ENCODE measurements at places on chromosomes 11 and 22. TPM values are rescaled to one million over a fixed set of nuclear protein-coding genes. Genes with fewer than 3 reads are reported as not detected.
A peak's percentile ranks its signal among the peaks of the same experiment; 100 is the strongest.

- no peak for DNase-seq
Observed at GRCh38 chr11:5928811-5929210, 13.2 kb upstream of the OR56A3 start.

GRCh38 chr11:1083621-1084551, 9.2 kb downstream of the MUC2 start:
- DNase-seq, result peak; percentile 62

DNA sequence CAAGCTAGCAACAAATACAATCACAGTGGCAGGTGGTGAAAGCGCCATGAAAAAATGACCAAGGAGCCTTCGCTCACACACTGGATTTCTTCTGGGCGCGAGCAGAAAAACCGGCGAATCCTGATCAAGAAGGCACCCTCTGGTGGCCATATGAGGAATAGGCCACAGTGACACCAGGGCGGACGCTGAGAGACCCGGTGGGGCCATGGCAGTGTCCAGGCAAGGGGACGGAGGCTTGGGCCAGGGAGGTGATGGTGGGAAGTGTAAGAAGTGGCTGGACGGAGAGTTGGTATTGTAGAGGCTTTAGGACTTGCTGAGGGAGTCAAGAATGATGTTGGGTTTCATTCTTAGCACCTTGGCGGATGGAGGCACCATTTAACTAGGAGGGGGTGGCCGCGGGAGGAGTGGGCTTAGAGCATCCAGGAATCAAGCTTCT, 16.9 kb upstream of the RAC2 start:
- DNase-seq, result peak; percentile 73

GRCh38 chr11:92137747-92138146, 86.9 kb upstream of the FAT3 start:
- no peak for DNase-seq

DNA sequence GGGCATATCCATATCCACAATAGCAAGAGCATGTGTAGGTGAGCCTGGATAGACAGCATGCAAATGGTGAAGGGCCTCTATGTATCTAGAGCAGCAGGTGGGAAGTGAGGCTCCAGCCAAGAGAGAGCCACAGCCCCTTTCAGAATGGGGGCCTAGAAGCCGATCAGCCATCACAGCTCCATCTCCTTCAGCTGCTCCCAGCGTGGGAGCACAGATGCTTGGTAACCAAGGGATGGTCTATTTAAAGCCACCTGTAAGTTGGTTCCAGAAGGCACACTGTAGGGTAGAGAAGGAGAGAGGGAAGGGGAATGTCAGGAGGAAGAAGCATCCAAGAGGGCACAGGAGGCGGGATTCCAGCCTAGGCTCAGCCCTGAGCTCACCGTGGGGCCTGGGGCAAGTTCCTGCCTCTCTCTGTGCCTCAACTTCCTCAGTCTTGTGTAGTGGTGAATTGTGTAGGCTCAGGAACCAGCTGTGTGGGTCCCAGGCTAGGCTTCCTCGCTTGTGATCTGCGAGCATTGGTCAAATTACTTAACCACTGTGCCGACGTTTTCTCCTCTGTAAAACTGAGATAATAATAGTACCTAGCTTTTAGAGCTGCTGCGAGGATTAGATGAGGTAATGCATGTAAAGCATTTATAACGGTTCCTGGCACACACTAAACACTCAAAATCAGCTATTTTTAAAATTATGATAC, 122.9 kb upstream of the NAV2 start:
- DNase-seq, result no peak

- peak; percentile 83 for DNase-seq
Observed at GRCh38 chr11:47186076-47186699, at the start of gene PACSIN3. Gene PACSIN3, minus strand, starts transcription at chr11:47186434. Its CDS starts 3,707 bp downstream, at chr11:47182727.

- DNase-seq, result no peak
Observed at GRCh38 chr11:92627615-92628256, 341.7 kb upstream of the MTNR1B start.

DNA sequence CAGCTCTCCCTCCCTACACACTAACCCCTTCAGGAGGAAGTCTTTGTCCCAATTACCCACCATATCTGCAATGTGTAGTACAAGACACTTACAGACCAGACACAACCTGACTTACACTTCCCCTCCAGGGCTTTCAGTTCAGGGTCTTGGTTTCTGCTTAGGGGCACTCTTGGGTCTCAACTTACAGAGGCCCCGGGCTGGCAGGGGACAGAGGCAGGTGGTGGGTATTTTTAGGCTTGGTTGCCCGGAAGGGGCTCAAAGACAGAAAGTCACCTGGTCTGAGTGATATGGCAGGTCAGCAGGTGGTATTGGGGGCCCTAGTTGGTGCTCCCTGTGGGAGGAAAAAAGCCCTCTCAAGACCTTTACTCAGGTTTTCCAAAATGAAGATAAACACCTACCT, 3.4 kb upstream of the TMEM184B start:
- no peak for DNase-seq

DNA sequence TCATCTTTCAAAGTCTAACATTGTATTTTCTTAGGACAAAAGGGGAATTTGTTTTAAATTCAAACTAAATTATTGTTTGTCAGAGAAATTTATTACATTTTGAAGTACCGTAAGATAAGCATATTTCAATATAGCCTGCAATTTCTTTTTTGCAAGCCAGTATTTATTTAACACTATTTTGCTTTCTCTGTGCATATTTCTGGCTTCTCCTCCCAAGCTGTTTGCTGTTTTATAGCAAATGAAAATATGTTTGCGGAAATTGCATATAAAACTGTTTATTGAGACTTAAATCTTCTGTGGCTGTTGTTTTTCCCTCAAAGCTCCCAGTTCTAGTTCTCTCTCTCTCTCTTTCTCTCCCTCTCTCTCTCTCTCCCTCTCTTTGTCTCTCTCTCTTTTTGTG, 866.8 kb downstream of the FAM181B start:
- DNase-seq, result no peak

GRCh38 chr11:73465023-73465675, 89.0 kb downstream of the RELT start:
- DNase-seq, result no peak

GRCh38 chr11:60172011-60172410, 10.9 kb downstream of the MS4A6A start:
- no peak for DNase-seq

- no peak for DNase-seq
Observed at GRCh38 chr11:59417023-59417422, 9.2 kb downstream of the OR5A2 start.

DNA sequence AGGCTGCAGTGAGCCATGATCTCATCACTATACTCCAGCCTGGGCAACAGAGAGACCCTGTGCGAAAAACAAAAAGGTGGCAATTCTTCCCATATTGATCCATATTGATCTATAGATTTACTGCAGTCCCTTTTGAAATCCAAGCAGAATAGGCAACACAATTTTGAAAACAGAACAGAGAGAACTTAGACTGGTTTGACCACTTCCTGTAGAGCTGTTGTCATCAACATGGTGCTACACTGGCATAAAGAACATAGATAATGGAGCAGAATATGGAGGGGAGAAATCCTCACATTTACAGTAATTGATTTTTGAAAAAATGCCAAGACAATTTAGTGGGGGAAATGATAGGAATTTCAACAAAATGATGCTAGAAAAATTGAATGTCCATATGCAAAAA, 34.1 kb downstream of the GRK3 start:
- no peak for DNase-seq

DNA sequence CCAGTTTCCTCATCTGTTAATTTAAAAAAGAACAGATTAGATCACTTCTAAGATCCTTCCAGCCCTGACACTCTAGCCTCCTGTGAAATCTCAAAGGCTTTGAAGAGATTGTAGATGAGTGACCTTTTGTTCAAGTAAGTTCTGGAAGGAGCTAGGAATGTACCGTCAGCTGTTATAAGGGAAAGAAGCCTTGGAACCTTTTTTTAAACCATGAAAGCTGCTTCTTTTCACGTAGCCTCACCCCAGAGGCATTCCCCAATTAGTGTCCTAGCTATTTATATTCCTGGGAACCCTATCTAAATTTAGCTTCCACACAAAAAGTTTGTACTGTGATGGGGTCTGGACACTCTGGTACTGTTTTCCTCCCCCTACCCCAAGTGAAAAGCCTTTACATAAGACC, 35.8 kb upstream of the SLN start:
- DNase-seq, result no peak

DNA sequence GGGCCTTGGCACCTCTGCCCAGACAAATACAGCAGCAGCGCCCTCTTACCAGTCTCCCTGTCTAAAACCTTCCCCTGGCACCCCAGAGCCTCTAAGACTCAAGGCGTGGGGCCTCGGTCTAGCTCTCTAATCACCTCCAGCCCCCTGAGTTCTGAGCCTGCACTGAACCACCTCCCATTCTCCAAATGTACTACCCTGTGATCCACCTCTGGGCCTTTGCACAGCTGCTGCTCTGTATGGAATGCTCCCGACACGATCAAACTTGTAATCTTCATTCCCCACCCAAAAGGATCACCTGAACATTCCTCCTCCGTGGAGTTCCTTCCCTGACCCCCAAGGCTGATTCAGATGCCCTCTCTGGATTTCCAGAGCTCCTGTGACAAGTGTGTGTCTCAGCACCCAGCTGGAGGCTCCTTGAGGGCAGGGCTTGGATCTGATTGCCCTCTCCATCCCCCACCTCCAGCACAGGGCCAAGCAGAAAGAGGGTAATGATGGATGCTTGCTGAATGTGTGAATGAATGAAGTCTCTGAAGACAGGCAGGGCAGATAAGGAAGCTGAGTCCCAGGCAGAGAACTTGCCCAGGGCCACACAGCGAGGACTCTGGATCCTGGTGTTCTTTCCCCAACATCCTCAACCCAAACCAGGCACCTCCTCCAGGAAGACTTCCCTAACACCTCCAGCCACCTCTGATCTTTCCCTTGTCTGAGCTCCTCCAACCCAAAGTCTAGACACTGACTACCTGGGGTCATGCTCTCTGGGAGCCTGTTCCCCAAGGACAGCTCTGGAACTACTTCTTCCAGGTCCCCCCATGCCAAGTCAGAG, 18.3 kb downstream of the STARD10 start:
- no peak for DNase-seq

DNA sequence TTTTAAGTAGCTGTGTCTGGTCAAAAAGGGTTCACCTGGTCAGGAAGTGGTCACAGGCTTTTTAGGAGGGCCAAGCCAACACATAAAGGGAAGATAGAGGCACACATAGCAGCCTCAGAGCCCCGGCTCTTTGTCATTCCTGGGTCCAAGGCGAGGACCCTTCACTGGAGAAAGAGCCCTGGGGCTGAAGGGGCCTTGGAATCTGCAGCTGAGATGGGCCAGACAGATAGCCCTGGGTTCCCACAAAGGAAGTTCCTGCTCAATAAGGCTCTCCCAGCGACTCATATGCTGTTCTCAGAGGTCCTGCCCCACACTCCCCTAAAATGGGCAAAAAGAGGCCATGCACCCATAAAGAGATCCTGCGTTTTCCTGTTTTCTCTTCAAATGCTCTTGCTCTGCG, 77.7 kb downstream of the LINC01488 start:
- no peak for DNase-seq

DNA sequence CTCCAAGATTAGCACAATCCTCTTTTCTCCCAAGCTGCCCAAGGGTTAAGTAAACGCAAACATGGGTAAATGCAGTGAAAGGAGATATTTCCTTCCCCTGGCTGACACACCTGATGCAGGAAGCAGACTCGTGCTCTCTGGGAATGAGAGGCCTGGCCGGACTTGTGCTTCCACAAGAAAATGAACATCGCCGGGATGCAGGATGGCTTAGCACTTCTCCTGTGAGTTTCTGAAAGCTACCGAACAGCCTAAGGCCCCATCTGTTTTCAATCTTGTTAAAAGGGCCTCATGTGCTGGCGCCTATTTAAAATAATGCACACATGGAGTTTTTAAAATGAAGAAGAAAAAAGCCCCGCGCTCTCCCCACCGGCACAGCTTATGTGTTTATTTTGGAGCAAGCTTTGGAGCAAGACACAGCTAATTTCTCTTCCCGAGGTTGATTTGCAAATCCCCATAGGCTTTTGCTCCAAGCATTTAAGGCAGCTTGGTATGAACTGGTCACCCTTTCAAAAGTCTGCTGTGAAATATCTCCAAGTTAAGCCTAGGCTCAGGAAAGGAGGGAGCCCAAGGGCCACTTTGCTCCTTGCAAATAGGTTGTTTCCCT, 100.9 kb downstream of the SYN3 start:
- no peak for DNase-seq

GRCh38 chr11:80297858-80298632, 857.2 kb upstream of the TENM4 start:
- no peak for DNase-seq

Gene RASGRP2
- total RNA-seq, result 27.6 TPM

Gene RFPL1
- total RNA-seq, result not detected

Gene TRIM29
- total RNA-seq, result 3.4 TPM

Gene LIF
- total RNA-seq, result 6.9 TPM

Gene TUB
- 3.6 TPM for total RNA-seq

Gene PATE2
- total RNA-seq, result not detected

Gene OR2AG2
- 0.14 TPM for total RNA-seq

Gene CARNS1
- 2.7 TPM for total RNA-seq

Gene FOLR1
- 163 TPM for total RNA-seq

Gene SLC37A2
- 25.1 TPM for total RNA-seq

Data from upper lobe of right lung (tissue), 1 donor.